GOT3 (cell line): ENCODE measurements at places on chromosomes 2 and 18.
A peak's percentile ranks its signal among the peaks of the same experiment; 100 is the strongest.

- DNase-seq = no peak
These were observed 48.6 kb downstream of the BCL2L11 start for GRCh38 chr2:111169268-111169667.

DNA sequence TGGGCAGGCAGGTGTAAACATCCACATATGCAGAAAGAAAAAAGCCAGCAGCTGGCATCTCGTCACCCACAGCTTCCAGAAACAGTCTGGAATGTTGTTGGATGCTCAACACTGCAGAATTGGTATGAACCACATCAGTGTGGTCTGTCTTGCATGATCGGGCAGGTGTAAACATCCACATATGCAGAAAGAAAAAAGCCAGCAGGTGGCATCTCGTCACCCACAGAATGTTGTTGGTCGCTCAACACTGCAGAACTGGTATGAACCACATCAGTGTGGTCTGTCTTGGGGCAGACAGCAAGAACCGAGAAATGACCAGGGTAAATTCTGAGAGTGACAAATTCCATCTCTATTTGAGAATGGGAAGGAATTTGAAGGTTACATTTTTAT is 39.6 kb downstream of the DOCK10 start:
- no peak for DNase-seq

- DNase-seq = peak; percentile 31
These were observed 61.2 kb upstream of the GPC1 start for GRCh38 chr2:240374085-240374907.

DNA sequence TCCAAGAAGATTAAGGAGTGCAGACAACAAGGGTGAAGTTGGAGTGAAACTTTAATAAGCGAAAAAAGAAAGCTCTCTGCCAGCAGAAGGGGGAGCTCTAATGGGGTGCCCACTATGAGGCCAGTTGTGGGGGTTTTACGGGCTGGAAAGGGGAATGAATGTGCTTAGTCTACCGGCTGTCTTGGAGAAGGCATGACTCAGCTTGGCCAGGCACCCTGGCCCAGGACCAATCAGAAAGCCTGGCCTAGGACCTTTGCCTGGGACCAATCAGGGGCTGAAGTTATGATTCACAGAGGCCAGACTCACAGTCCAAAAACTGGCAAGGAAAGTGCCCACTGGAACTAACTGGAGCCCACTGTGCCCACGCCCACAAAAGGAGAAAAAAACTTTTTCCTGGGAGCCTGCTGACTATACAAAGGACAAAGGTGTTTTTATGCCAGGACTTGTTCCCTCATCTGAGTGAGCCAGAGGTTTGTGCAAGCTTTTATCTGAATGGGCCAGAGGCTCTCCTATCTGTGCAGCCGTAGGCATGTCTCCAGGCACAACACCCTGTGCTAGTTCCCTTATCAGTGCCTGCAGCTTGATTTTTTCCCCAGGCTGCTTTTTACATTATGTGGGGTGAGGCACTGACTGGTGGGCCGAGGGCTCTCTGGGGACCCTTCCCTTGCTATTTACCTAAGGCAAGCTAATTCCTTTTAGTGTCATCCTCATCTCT is 18.6 kb downstream of the CMPK2 start:
- no peak for DNase-seq

- DNase-seq = no peak
These were observed 121.4 kb upstream of the MGAT5 start for GRCh38 chr2:134132490-134132857.

DNA sequence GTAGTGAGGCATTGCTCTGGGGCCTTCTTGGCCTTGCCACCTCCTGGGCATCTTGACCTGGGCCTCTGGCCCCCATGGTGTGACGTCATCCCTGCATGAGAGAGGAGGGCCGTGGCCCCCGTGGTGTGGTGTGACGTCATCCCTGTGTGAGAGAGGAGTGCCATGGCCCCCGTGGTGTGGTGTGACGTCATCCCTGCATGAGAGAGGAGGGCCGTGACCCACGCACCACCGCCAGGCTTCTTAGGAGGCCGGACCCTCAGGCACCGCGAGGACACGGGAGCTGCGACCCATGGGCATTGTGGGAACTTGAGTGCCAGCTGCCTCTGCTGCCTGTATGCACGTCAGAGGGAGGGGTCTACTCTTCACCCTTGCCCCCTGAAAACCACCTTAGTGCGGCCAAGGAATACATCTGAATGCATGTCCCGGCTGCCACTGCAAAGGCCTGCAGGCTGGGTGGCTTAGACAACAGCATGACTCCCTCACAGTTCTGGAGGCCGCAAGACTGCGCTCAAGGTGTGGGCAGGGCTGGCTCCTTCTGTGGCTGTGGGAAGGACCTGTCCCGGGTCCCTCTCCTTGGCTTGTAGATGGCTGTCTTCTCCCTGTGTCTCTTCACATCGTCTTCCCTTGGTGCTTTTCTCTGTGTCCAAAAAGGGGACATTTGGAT is 20.8 kb upstream of the OTOS start:
- no peak for DNase-seq

GRCh38 chr2:26970244-26970927 is at the start of gene MAPRE3:
TSS of gene MAPRE3 (plus strand) at chr2:26970637. CDS start at chr2:27022219, 51,582 bp downstream.
- peak; percentile 41 for DNase-seq

GRCh38 chr18:21341141-21341540 is 99.1 kb downstream of the GREB1L start:
- DNase-seq = no peak

- DNase-seq = no peak
These were observed 550 bp downstream of the USP34 start for GRCh38 chr2:61470122-61470951.

GRCh38 chr18:36509646-36510197 is 212.2 kb downstream of the FHOD3 start:
- DNase-seq = no peak

DNA sequence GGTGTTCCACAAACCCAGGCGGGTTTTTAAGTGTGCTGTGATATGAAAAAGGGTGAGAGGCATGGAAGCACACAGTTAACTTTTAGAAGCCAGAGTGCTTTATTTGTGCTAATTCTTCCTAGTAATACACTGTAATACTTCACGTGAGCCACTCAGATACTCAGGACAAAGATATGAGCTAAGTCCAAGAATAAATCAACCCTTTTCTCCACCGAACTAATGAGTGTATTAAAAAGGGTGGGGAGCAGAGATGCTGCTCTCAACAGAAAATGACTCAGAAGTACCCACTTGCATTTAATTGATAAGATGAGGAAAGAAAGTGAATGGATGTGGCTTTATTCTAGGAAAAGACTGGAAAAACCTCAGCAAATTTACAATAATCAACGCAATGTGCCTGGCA is 79.9 kb downstream of the UXS1 start:
- no peak for DNase-seq

- no peak for DNase-seq
These were observed 241.2 kb downstream of the CYP26B1 start for GRCh38 chr2:71906357-71906973.

- DNase-seq = no peak
These were observed 99.9 kb upstream of the MYO3B start for GRCh38 chr2:170077830-170078569.

DNA sequence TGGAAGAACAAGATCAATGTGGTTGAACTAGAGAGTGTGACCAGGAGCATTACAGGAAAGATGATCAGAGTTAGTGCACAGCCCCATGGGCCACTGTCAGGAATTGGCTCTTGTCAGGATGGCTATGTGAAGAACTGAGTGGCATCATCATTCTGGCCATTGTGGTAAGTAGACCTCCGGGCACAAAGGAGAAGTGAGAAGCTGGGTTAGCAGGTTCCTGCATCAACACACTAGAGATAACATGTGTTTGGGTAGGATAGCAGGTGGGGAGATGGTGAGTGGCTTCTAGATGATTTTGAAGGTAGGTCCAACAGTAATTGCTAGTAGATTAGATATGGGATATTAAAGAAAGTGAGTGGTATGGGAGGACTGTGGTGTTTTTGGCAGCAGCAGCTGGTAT is 408.2 kb downstream of the TSN start:
- no peak for DNase-seq

- DNase-seq = no peak
These were observed 727 bp downstream of the FBXO11 start for GRCh38 chr2:47905386-47906156.

DNA sequence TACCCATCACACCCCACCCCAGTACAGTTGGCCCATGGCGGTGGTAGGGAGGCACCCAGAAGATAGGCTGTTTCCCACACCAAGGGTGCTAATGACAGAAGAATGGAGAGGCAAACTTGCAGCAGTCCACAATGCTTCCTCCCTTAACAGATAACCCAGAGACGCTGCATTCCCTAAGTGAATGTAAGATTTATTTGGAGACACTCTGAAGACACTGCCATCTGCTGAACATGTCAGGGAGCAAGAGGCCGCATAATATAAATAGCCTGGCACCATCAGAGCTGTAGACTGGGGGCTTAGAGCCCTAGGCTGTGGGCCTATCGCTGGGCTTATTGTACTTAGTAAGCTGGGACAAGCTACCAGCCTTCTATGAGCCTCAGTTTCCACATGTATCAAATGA is 2.2 kb upstream of the IWS1 start:
- no peak for DNase-seq

DNA sequence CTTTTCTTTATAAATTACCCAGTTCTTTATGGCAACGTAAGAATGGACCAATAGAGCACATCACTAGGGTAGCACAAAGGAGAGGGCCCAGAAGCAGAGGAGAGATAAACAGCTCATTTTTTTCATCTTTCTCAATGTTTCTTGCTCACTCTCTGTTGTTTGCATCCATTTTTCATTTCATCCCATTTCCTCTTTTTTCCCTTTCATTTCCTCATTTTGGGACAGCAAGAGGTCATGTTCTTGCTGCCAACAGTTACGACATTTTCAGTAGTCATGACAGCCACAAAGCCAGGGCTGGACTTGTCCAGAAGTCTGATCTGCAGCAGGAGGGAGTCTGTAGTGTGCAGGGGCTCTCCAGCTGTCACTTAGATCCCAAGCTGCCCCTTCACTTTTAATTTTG is 52.7 kb upstream of the CYP1B1 start:
- no peak for DNase-seq

GRCh38 chr18:8469544-8470130 is 139.6 kb upstream of the RAB12 start:
- no peak for DNase-seq

GRCh38 chr2:67321588-67321903 is 75.6 kb upstream of the ETAA1 start:
- DNase-seq = no peak

DNA sequence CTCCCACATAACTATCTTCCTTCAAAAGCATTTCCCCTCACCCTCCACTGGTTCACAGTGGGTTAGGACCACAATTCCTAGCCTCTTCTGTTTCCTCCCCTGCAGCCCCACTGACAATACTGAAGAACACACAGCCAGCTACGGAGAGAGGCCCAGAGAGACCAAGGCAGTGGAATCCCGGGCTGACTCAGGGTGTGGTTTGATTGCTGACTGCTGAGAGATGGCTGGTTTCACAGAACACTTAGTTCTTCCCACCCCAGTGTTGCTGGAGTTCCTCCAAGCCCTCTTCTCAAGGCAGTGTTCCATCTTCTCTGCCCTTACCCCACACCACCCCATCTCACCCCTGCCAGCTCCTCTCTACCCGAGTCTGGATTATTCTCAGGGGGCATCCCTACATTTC is 43.3 kb upstream of the ZFP36L2 start:
- no peak for DNase-seq

- no peak for DNase-seq
These were observed 60.3 kb upstream of the SP3 start for GRCh38 chr2:174025271-174026121.

DNA sequence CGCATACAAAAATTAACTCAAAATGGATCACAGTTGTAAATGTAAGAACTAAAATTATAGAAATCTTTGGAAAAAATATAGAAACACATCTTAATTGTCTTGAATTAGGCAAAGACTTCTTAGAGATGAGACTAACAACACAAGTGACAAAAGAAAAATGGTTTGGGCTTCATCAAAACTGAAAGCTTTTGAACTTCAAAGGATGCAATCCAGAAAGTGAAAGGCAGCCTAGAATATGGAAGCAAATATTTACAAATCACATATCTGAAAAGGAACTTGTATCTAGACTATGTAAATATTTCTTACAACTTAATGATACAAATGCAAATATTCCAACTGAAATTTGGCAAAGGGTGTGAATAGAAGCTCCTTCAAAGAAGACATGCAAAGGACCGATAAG is 582.8 kb upstream of the ZEB2 start:
- no peak for DNase-seq

DNA sequence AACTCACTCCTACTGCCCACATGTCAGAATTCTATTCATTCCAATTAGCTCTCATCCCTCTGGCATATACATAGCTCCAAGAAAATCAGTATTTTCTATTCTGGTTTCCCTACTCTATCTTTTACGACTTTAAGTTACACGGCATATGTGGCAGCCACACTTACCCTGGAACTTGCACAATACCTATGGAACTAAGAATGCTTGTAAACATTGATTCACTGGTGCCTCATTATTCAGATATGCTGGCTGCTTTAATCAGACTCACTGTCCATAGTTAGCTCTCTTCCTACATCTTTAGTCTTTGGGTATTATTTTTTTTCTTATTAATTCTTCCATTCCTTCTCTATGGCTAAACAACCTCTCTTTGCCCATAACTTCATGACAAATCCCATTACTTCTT is 1519.9 kb upstream of the ACVR2A start:
- DNase-seq = no peak

GRCh38 chr2:98167916-98168315 is 80.9 kb downstream of the VWA3B start:
- no peak for DNase-seq

- no peak for DNase-seq
These were observed 754.9 kb downstream of the RNF144A start for GRCh38 chr2:7672027-7672684.

DNA sequence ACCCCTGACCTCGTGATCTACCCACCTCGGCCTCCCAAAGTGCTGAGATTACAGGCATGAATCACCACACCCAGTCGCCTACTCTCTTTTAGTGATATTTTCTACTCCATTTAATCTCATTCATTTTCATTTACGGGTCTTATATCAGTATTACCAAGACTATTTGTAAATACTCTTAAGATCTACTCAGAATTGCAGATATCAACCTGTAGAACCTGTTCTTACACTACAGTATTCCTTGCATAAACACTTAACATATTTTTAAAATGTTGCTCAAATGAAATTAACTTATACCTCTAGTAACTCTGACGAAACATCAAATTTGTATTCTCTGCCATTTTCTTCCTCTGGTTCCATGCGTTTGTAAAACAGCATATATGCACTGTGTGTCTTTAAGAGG is 79.3 kb downstream of the C2orf74 start:
- DNase-seq = no peak

GRCh38 chr18:46163941-46164499 is 59.8 kb downstream of the HAUS1 start:
- DNase-seq = no peak

- DNase-seq = no peak
These were observed 1201.8 kb upstream of the CDH2 start for GRCh38 chr18:29378651-29379136.

- no peak for DNase-seq
These were observed 3.0 kb downstream of the PROC start for GRCh38 chr2:127421116-127421800.

- no peak for DNase-seq
These were observed 67.5 kb upstream of the DTNB start for GRCh38 chr2:25740810-25741381.
